ENCODE measurements at places on chromosomes 11 and 22.

- DNase-seq: no peak
These were observed 20.4 kb downstream of the P2RX3 start for GRCh38 chr11:57358543-57358961.

DNA sequence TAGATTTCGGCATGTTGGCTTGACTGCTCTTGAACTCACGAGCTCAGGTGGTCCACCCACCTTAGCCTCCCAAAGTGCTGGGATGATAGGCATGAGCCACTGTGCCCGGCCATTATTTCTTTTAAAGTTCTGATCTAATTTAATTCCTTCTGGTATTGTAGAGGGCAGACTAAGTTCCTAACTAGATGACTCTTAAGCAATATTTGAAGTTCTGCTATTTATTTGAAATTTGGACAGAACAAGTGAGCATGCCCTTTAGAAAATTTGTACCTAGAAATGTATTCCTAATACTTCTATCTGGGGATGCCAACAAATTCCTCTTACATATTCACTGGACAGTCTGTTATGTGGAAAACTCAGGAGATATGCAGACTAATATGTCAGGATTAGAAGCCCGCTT lies 746.4 kb downstream of the LRRC4C start:
- no peak for DNase-seq

- no peak for DNase-seq
These were observed at the start of gene ANO9 for GRCh38 chr11:441418-442274. Gene ANO9 (minus strand): TSS chr11:442011. CDS start chr11:441926, 85 bp downstream.

- DNase-seq: no peak
These were observed 125.6 kb upstream of the LMO1 start for GRCh38 chr11:8389029-8389996.

- DNase-seq: no peak
These were observed 155.3 kb downstream of the MIAT start for GRCh38 chr22:26812731-26813130.

- no peak for DNase-seq
These were observed 30.8 kb upstream of the SLC22A12 start for GRCh38 chr11:64560139-64560771.
